ENCODE measurements at places on chromosomes 5 and 9. TPM values are rescaled to one million over a fixed set of nuclear protein-coding genes. Genes with fewer than 3 reads are reported as not detected.

ENTPD2 gene
- 8.0 TPM for total RNA-seq

ENTREP1 gene
- 6.7 TPM for total RNA-seq

PCDHGB1 gene
- total RNA-seq, result 2.6 TPM

TLX3 gene
- total RNA-seq, result not detected

ANGPTL2 gene
- 38.3 TPM for total RNA-seq

THBS4 gene
- 12.3 TPM for total RNA-seq

PHF24 gene
- total RNA-seq, result 0.49 TPM

C5orf47 gene
- total RNA-seq, result not detected

RAI14 gene
- 44.7 TPM for total RNA-seq

SMARCA2 gene
- 180 TPM for total RNA-seq

PDE8B gene
- 5.3 TPM for total RNA-seq

C1QTNF2 gene
- total RNA-seq, result 12.3 TPM

NUP188 gene
- total RNA-seq, result 49.8 TPM

TRMO gene
- total RNA-seq, result 10.6 TPM

SARDH gene
- total RNA-seq, result 2.6 TPM

CFAP157 gene
- total RNA-seq, result 0.10 TPM

GOLGA1 gene
- total RNA-seq, result 13.5 TPM

C1QTNF3 gene
- total RNA-seq, result 34.8 TPM

TLE4 gene
- total RNA-seq, result 21.0 TPM

DNAJB5 gene
- 9.1 TPM for total RNA-seq

CCDC127 gene
- 4.8 TPM for total RNA-seq

COL5A1 gene
- 349 TPM for total RNA-seq

CCL27 gene
- total RNA-seq, result 7.6 TPM

PDGFRB gene
- 90.9 TPM for total RNA-seq

DRD1 gene
- 0.10 TPM for total RNA-seq

PCDHA8 gene
- 0.10 TPM for total RNA-seq

ADAMTS19 gene
- total RNA-seq, result 45.3 TPM

PCDHGC3 gene
- 36.7 TPM for total RNA-seq

KIF24 gene
- total RNA-seq, result 2.6 TPM

CCL21 gene
- 11.9 TPM for total RNA-seq

C9orf50 gene
- not detected for total RNA-seq

MZB1 gene
- 0.89 TPM for total RNA-seq

CACNA1B gene
- total RNA-seq, result 0.30 TPM

MARCHF3 gene
- total RNA-seq, result 18.5 TPM

Measured in skin of body (tissue), 3 donors.